ENCODE measurements at places on chromosomes 12 and 14.

- no peak for DNase-seq
Observed at GRCh38 chr14:34365309-34365915, 96.6 kb downstream of the SPTSSA start.

DNA sequence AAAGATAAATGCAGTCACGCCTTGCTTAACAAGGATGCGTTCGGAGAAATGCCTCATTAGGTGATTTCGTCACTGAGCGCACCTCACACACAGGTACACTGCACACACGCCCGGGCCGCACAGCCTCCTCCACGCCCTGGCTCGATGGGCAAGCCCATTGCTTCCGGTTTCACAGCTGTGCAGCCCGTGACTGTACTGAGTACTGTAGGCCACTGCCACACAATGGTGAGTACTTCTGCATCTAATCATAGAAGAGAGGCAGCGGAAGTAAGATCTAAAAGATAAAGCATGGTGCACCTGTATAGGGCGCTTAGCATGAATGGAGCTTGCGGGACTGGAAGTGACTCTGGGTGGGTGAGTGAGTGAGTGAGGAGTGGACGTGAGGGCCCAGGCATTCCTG, 4.3 kb downstream of the RIMBP2 start:
- no peak for DNase-seq

- no peak for DNase-seq
Observed at GRCh38 chr12:11209113-11209512, 22.4 kb upstream of the TAS2R42 start.

DNA sequence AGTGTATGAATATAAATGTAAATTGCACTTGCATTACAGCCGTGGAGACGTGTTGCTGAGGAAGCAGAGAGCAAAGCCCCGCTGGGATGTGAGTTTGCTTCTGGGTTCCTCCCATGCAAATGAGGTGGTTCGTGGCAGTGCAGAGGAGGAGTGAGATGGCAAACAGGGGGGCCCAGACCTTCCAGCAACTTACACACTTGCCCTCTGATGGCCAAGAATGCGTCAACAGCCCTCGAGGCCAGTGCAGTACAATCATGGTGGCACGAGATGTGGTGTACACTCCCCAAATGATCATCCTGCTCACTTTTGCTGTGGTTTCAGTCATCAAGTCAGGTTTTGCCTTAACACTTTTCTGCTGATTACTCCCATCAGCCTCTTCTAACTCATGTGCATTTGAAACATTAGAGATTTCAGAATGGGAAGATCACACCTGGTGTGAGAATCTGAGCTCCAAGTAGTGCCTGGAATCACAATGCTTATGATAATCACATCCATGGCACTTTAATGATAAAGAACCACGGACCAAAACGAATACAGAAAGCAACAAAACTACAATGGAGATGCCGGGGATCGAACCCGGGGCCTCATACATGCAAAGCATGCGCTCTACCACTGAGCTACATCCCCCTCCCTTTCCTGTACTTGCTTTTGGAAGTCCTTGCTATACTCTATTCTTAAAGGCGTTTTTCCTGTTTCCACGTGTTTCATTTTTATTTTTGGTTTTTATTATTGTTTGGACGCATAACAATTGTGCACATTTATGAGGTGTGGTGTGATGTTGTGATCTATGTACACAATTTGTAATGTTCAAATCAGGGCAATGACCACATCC, 7.0 kb upstream of the UBC start:
- peak; percentile 75 for DNase-seq

DNA sequence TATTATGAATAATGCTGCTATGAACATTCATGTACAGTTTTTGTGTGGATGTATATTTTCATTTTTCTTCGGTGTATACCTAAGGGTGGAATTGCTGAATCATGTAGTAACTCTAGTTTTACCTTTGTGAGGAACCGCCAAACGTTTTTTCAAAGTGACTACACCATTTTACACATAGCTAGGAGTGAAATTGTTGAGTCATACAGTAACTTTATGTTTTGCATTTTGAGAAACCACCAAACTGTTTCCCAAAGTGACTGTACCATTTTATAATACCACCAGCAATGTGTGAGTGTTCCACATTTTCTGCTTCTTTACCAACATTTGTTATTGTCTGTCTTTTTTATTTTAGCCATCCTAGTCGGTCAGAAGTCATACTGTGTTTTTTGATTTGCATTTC, 3.1 kb upstream of the TPH2 start:
- no peak for DNase-seq

- no peak for DNase-seq
Observed at GRCh38 chr12:97640826-97641225, 178.2 kb downstream of the RMST start.

DNA sequence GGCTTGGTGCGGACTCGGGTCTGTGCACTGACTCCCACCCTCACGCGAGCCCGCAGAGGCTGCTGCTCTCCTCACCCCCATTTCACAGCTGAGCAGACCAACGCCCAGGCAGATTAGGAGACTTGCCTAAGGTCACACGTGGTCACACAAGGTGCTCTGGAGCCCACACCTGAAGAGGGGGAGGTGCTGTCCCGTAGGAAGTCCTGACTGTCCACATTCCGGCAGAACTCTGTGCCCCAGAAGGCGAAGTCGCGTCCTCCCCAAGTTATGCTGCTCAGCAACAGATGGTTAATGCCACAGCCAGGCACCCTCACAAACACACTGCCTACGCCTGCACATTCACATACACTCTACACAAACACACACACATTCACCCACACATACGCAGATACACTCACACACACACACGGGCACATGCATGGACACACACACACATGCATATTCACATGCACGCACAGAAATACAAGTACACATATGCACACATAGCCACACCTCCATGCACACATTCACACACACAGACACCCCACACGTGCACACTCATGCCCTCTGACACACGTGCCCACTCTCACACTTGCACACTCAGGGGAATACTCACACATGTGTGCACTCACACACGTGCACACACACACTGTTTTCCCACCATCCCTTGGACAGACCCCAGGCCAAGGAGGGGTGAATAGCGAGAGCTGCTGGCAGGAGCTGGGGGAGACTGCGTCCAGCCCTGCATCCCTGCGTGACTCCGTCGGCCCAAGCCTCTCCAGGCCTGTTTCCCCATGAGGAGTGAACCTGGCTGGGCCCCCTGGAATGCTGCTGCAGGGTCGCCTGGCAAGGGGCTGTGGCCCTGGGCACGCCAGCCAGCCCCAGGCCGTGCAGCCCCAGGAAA, 4.1 kb downstream of the C14orf180 start:
- DNase-seq, result no peak

DNA sequence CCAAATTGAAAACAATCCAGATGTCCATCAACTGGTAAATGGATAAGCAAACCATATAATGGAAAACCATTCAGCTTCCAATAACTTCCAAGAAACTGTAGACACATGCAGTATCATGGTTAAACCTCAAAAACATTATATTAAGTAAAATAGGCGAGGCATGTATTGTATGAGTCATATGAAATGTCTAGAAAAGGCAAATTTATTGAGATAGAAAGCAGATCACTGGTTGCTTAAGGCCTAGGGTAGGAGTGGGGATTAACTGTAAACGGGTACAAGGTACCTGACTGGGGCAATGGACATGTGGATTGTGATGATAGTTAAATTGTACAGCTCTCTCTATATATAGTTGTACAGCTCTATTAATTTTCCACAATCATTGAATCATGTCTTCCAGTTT, 21.3 kb upstream of the PAPLN start:
- DNase-seq, result no peak

DNA sequence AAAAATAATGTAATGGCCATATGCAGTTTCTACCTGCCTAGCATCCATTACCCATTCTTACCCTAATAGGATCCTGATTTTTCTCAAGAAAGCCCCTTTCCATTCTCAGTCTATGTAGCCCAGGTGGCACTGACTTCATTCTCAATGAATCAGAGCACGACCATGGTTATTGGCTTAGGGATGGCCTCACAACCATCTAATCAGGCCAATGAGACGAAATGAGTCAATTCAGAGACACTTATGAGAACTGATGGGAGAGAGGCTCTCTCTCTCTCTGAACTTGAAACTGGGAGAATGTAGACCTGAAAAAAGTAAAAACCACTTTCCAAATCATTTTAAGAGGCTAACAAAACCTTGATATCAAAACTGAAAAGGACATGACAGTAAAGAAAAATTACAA, 45.3 kb upstream of the OXA1L start:
- DNase-seq, result no peak

DNA sequence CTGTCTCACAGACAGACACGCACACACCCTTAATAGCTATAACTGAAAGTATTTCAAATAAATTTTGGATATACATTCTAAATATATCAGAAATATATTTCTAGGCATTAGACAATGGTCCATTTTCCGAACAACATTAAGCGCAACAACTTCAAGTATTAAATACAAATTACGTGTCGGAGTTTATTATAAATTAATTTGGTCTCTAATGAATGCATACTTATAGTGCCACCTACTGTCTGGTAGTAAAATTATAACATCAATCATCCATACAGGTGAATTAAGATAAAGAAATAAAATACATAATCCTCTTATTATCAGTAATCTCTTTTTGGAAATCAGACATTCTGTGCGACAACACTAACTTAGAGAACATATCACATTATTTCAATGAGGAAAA, 27.2 kb upstream of the CMAS start:
- no peak for DNase-seq

DNA sequence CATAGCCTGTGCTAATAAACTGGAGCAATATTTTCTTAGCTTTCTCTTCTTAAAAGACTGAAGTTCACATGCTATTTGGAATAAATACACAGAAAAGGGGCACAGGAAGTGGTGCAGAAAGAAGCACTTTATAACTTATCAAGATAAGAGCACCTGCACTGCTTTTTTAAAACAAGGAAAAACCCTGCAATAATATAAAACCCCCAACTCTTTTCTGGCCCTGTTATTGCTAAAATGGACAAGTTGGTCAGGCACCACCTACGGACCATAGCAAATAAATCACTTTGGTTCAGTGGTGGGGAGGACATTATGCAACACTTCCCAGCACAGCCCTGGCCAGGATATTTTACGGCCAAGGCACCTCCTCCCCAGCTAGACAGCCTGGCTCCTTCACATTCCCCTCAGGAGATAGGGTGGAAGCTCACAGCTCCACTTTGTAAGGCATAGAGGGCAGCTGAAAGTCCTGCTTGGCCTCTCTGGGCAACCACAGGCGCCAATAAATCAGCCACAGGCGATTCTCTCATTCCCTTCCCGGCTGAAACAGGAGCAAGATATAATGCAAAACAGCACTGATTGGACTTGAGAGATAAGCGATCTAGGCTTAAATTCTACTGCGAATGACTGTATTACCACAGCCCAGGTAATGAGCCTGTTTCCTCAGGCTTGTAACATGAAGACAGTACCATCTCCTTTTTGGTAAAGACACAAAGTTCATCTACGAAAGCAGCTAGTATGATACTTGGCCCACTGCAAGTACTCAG, 2.0 kb downstream of the ZBTB25 start:
- DNase-seq, result no peak

GRCh38 chr12:58500399-58500798, 419.9 kb downstream of the LRIG3 start:
- no peak for DNase-seq

GRCh38 chr12:11882301-11883019, 188.3 kb upstream of the BCL2L14 start:
- no peak for DNase-seq

GRCh38 chr12:123808167-123808566, 46.1 kb downstream of the DNAH10 start:
- DNase-seq, result no peak

GRCh38 chr12:128600886-128601285, 222.9 kb downstream of the SLC15A4 start:
- no peak for DNase-seq

- DNase-seq, result no peak
Observed at GRCh38 chr14:42214981-42215491, 608.4 kb downstream of the LRFN5 start.

GRCh38 chr12:24360057-24360456, 410.6 kb upstream of the SOX5 start:
- DNase-seq, result no peak

DNA sequence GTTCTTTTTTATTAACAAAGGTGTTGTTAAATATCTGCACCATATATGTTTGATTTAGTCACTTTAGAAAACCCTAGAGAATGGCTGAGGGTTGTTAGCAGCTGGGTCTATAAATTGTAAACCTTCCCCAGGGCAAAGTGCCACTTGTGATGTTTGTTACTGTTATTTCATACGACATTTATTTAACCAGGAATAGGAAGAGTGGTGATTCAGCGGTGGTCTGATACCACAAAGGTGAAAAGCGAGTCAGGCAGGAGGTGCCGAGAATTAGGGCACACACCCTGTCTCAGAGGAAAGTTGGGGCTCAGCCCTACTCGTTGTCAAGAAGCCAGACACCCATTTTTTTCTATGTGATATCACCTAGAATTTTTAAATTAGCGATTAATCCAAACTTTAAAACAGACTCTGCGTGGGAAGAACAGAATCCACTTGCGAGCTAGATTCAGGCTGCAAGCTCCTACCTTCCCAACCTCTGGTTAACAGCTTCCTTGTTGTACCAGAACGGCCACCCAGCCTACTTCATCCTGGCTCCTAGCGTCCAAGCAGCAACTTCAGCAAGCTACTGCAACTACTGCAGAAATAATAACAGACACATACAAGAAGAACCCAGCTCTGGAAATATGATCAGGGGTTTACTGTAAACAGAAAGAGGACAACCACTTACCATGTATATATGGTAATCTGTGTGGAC, 126.7 kb downstream of the TMEM132D start:
- DNase-seq, result no peak

DNA sequence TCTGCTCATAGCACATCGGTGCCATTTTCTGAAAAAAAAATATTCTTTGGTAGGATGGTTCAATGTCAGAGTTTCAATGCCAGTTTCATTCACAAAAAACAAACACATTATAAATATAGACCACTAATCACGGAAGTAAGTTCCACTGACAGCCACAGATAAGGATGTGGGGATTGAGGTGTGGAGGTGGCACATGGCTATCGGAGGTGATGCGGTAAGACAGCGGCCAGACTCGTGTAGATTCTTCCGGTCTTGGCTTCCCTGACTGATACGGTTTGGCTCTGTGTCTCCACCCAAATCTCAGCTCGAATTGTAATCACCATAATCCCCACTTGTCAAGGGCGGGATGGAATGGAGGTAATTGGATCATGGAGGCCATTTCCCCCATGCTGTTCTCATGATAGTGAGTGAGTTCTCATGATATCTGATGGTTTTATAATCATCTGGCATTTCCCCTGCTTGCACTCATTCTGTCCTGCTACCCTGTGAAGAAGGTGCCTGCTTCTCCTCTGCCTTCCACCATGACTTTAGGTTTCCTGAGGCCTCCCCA, 693.4 kb downstream of the VRK1 start:
- no peak for DNase-seq

DNA sequence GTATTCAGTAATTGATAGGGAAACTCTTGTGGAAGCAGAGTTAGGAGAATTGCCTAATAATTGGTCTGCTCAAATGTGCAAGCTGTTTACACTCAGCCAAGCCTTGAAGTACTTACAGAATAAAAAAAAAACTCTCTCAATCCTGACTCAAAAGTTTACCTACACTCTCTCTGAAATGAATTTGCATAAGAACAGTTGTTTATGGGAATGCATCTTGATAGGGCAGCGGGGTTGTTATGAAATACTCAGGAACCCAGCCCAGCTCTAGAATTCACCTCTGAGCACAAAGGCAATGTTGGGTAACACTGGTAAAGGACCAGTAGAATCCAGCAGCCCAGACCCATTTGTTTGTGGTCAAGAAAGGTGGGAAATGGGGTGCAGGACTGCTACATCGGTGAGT, 267.0 kb downstream of the CPNE8 start:
- DNase-seq, result no peak

- no peak for DNase-seq
Observed at GRCh38 chr12:30457621-30458289, 237.9 kb downstream of the IPO8 start.

GRCh38 chr12:25051656-25052195, 102.8 kb upstream of the BCAT1 start:
- DNase-seq, result peak; percentile 29

Measured in stimulated activated CD4-positive, alpha-beta T cell treated with anti-CD3 and anti-CD28 coated beads, Interleukin-2, amount 100 ng/mL, for 48 hours (primary cell).